Hepatocyte (in vitro differentiated cells): ENCODE measurements at places on chromosomes 4 and X. TPM values are rescaled to one million over a fixed set of nuclear protein-coding genes. Genes with fewer than 3 reads are reported as not detected.

CEP44 gene
- polyA plus RNA-seq, result 6.6 and 7.7 TPM in 2 replicates

DNA sequence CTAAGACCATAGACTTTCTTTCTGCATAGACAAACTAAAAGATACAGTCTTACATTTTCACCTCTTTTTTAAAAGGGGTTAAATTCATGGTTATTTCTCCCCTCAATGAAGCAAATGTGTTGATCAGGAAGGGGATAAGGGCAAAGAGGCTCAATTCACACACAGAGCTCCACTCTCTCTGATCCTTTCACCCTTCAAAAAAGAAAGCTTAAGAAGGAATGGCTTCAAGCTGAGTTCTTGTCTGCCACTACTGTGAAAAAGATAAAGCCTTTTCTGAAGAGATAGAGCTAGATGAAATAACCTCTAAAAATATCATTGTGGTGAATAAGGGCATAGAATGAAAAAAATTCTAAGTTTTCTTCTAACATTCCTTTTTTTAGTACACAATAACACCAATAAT lies 28.3 kb downstream of the SEPSECS start:
- no peak for DNase-seq
- no peaks in the 10 kb centered on the region for H3K36me3 ChIP-seq
- peaks cover 5% of the 10 kb centered on the region for H3K4me1 ChIP-seq
- no peak overlapping the region for H3K4me3 ChIP-seq

ENPEP gene
- 2.4 and 3.7 TPM in 2 replicates for polyA plus RNA-seq

DNA sequence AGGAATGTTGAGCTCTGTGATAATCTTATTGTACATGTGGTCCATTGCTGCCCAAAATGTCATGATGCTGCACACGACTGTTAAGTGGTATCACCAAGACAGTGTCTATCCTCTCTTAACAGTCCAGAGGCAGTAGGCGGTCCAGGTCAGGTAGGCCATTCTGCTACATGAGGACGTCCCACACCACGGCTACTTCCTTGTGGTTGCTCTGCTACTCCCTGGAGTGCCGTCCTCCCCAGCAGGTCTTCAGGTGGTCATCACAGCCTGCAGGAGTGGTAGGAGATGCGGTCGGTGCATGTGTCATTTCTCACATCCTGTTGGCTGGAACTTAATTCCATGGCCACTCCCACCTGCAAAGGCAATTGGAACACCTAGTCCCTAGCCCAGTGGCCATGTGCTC lies 11.5 kb upstream of the STK32B start:
- DNase-seq, result no peak
- no peak overlapping the region for H3K4me3 ChIP-seq
- H3K27me3 ChIP-seq, result no peaks in the 10 kb centered on the region
- no peak overlapping the region for H3K27ac ChIP-seq
- H3K4me1 ChIP-seq, result peaks cover 30% of the 10 kb centered on the region

DNA sequence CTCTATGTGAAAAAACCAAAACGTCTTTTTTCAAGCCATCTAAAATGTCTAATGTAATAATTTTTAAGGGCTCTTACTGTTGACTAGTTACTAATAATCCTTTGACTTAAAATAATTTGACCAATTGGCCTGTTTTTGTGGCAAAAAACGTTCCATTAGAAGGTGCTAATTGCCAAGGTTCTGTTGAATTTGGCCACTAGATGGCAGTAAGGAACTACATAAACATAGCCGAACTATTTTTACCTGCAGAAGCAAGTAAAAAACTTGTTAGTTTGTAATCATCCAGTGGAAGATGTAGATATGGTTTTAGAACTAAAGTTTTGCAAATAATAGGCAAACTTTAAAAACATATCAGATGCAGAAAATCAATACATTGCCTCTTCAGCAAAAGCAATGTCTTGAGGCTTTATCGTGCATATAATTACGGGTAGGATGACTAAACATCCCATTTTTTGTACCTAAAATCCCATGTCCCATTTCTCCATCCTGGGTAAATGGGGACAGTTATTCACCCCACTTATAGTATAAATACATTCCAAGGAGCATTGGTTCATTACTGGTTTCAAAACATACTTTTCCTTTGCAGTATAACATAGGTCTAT lies 57.6 kb downstream of the PROM1 start:
- H3K27me3 ChIP-seq, result no peaks in the 10 kb centered on the region
- DNase-seq, result peak; percentile 75
- no peak overlapping the region for H3K4me3 ChIP-seq

DNA sequence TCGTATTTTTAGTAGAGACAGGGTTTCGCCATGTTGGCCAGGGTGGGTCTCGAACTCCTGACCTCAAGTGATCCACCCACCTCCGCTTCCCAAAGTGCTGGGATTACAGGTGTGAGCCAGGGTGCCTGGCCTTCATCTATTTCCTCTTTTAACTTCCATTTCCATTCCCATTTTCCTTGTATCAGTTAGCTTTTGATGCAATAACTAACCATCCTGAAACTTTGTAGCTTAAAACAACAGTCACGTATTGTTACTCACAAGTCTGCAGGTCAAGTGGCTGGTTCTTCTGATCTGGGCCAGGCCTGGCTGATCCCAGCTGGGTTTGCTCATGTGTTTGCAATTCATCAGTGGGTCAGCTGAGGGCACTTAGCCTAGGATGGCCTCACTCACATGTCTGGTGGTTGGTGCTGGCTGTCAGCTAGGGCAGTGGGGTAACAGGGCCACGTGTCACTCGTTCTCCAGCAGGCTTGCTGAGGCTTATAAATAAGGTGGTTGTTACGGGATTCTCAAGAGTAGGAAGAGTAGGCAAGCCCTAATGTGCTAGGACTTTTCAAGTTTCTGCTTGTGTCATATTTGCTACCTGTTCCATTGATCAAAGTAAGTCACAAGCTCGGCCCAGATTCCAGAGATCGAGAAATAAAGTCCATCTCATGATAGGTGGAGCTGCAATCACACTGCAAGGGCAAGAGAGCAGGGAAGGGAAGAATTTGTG lies 88.2 kb downstream of the SOWAHB start:
- no peak overlapping the region for H3K27ac ChIP-seq
- no peak for DNase-seq
- H3K36me3 ChIP-seq, result no peaks in the 10 kb centered on the region
- H3K4me3 ChIP-seq, result no peak overlapping the region
- H3K4me1 ChIP-seq, result peaks cover 6% of the 10 kb centered on the region

- no peaks in the 10 kb centered on the region for H3K36me3 ChIP-seq
- no peaks in the 10 kb centered on the region for H3K27me3 ChIP-seq
- no peak for DNase-seq
Observed at GRCh38 chr4:176400816-176401461, 81.2 kb downstream of the SPCS3 start.

DNA sequence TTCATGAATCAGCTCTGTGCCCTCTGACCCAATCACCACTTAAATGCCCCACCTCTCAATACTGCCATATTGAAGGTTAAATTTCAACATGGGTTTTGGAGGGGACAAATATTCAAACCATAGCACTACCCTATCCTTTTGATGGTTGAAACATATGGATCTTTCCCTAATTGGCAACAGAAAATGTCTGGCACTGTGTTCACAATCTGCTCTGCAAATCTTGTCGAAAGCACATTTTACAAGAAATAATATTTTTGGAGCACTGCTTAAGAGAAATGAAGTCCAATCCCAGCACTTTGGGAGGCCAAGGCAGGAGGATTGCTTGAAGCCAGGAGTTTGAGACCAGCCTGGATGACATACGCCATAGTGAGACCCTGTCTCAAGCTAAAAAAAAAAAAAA lies 130.6 kb upstream of the FAM9C start:
- DNase-seq, result no peak
- H3K27me3 ChIP-seq, result no peaks in the 10 kb centered on the region
- H3K4me3 ChIP-seq, result no peak overlapping the region
- no peaks in the 10 kb centered on the region for H3K4me1 ChIP-seq
- H3K27ac ChIP-seq, result no peak overlapping the region

- peak overlapping the region; percentile 78 for H3K27ac ChIP-seq
- DNase-seq, result no peak
Observed at GRCh38 chr4:37665333-37666320, 20.5 kb downstream of the RELL1 start.

- H3K4me1 ChIP-seq, result peaks cover 9% of the 10 kb centered on the region
- peak; percentile 46 for DNase-seq
- no peak overlapping the region for H3K4me3 ChIP-seq
- no peaks in the 10 kb centered on the region for H3K27me3 ChIP-seq
- H3K36me3 ChIP-seq, result no peaks in the 10 kb centered on the region
Observed at GRCh38 chrX:155745792-155746191, 133.0 kb upstream of the TMLHE start.

DNA sequence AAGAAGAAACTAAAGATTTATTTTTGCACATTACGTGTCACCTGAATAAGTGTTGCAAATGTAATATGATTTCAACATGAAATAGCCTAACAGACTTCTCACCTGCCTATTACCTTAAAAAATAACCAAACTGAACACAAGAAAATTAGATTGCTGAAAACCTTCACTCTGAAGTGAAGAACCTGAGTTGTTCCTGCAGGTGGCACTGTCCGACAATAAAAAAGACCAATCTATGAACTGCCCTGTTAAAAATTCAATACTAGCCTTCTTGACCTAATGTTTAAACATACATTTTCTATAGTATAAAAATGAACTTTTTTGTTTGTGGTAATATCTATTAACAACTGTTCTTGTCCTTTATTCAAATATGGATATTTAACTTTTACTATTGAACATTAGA lies 69.2 kb upstream of the PNPLA4 start:
- no peaks in the 10 kb centered on the region for H3K4me1 ChIP-seq
- H3K36me3 ChIP-seq, result no peaks in the 10 kb centered on the region
- no peak overlapping the region for H3K4me3 ChIP-seq
- DNase-seq, result peak; percentile 36
- H3K27me3 ChIP-seq, result no peaks in the 10 kb centered on the region

- H3K27ac ChIP-seq, result no peak overlapping the region
- H3K4me1 ChIP-seq, result no peaks in the 10 kb centered on the region
- no peak overlapping the region for H3K4me3 ChIP-seq
- no peak for DNase-seq
Observed at GRCh38 chr4:163540977-163541376, 46.5 kb downstream of the TMA16 start.

TECRL gene
- 0.21 and 0.90 TPM in 2 replicates for polyA plus RNA-seq

DNA sequence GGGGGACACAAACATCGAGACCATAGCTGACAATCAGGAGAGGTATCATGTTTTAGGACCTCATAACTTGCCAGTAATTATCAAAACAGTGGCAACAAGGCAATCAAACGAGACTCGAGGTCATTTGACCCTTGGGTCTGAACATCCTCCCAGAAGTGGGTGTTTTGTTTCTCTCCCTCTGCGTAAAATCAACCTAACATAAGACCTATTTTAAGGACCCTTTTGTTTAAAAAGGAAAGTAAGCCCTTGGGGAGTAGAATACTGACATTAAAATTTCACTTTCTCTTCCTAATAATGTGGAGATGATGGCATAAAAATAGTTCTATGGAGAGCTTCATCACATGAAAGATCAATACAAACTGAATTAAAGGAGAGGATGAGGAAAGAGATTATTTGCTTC lies 106.2 kb upstream of the PUDP start:
- H3K4me1 ChIP-seq, result no peaks in the 10 kb centered on the region
- no peaks in the 10 kb centered on the region for H3K27me3 ChIP-seq
- H3K36me3 ChIP-seq, result no peaks in the 10 kb centered on the region
- H3K4me3 ChIP-seq, result no peak overlapping the region

DNA sequence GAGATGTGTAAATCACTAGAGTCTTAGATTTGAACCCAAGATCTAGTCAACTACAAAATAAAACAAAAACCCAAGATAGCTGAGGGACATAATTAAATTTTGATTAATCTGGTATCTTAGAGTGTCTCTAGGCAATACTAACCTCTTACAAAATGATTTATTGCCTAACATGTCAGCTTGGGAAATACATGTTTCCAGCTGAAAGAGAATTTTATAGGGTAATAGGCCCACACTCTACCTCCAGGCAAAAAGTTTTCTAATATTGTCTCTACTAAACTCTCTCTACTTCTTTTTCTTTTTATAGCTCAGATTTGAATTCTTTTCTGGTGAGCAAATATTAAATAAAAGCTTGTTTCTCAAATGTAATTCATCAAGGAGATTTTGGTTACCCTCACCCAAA lies 263.2 kb downstream of the IL15 start:
- no peaks in the 10 kb centered on the region for H3K4me1 ChIP-seq
- no peak for DNase-seq
- no peak overlapping the region for H3K4me3 ChIP-seq

- no peaks in the 10 kb centered on the region for H3K27me3 ChIP-seq
- H3K4me3 ChIP-seq, result no peak overlapping the region
- no peaks in the 10 kb centered on the region for H3K4me1 ChIP-seq
- DNase-seq, result no peak
- H3K36me3 ChIP-seq, result no peaks in the 10 kb centered on the region
Observed at GRCh38 chr4:171235521-171235920, 577.7 kb upstream of the GALNTL6 start.

RAB40AL gene
- 0.58 and 0.80 TPM in 2 replicates for polyA plus RNA-seq

USP17L5 gene
- polyA plus RNA-seq, result not detected in 2 replicates

RHOH gene
- not detected in 2 replicates for polyA plus RNA-seq

USP17L13 gene
- not detected in 2 replicates for polyA plus RNA-seq

MAGEA1 gene
- polyA plus RNA-seq, result not detected in 2 replicates

RRH gene
- not detected in 2 replicates for polyA plus RNA-seq

- H3K36me3 ChIP-seq, result no peaks in the 10 kb centered on the region
- no peak for DNase-seq
- H3K27me3 ChIP-seq, result no peaks in the 10 kb centered on the region
- H3K4me3 ChIP-seq, result no peak overlapping the region
Observed at GRCh38 chr4:158013858-158014257, 159.0 kb downstream of the GASK1B start.

DNA sequence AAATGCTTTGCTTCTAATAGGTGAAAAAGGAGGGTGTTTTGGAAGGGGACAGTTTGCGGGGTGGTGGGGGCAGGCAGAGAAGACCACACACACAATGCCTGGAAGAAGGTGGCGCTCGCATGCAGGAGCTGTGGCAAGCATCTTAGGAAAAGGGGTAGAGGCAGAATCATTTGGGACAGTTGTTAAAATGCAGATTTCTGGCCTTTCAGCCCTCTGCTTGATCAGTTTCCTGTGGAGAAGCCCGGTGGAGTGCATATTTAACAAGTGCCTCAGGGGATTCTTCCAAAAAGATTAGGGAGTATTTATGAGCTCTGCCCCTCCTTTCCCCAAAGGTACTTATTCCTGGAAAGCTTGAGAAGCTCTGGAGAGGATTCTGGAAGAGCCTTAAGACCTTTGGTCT lies 4.8 kb downstream of the NOCT start:
- no peaks in the 10 kb centered on the region for H3K36me3 ChIP-seq
- no peaks in the 10 kb centered on the region for H3K27me3 ChIP-seq
- H3K4me1 ChIP-seq, result peaks cover 27% of the 10 kb centered on the region
- H3K27ac ChIP-seq, result no peak overlapping the region

- H3K36me3 ChIP-seq, result no peaks in the 10 kb centered on the region
- H3K4me1 ChIP-seq, result no peaks in the 10 kb centered on the region
- no peak for DNase-seq
- H3K4me3 ChIP-seq, result no peak overlapping the region
- H3K27ac ChIP-seq, result no peak overlapping the region
Observed at GRCh38 chrX:110089656-110090403, 86.9 kb downstream of the TMEM164 start.

BMPR1B gene
- 1.6 and 1.8 TPM in 2 replicates for polyA plus RNA-seq

DNA sequence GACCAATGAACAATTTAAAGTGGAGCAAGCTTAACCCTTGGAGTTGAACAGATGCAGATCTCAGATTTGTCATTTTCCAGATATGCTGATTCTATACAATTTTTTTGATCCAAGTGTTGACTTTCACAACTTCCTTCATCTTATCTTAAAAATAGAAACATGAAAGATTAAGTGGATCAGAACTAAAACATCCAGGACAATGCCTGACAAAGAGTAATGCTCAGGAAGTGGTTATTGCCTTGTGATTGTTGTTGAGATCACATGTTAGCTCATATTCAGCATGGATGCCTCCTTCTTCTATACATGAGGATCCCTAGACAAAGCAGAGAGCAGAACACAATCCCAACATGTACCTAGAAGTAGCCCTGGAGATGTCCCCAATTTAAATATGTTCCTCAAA lies 160.9 kb downstream of the PPARGC1A start:
- H3K4me3 ChIP-seq, result no peak overlapping the region
- no peaks in the 10 kb centered on the region for H3K36me3 ChIP-seq
- no peaks in the 10 kb centered on the region for H3K27me3 ChIP-seq
- no peak for DNase-seq
- no peaks in the 10 kb centered on the region for H3K4me1 ChIP-seq
